Posterior vena cava (tissue), 2 donors: ENCODE measurements at places on chromosomes 1 and 21. TPM values are rescaled to one million over a fixed set of nuclear protein-coding genes. Genes with fewer than 3 reads are reported as not detected.

Gene RAB3B
- not detected for total RNA-seq

Gene CHI3L2
- total RNA-seq, result 7.9 TPM

Gene SLC1A7
- total RNA-seq, result 2.5 TPM

Gene ZNF695
- total RNA-seq, result 0.23 TPM

Gene ERRFI1
- 84.4 TPM for total RNA-seq

Gene PPIAL4G
- not detected for total RNA-seq

Gene RASAL2
- total RNA-seq, result 34.8 TPM

Gene MTHFR
- total RNA-seq, result 31.0 TPM

Gene GPR161
- total RNA-seq, result 12.9 TPM

Gene INTS7
- total RNA-seq, result 9.6 TPM

Gene H6PD
- 59.6 TPM for total RNA-seq

Gene IL12RB2
- 1.1 TPM for total RNA-seq

Gene DENND2C
- total RNA-seq, result 4.8 TPM

Gene SYTL1
- 1.9 TPM for total RNA-seq

Gene AUNIP
- not detected for total RNA-seq

Gene LRRC3
- 1.5 TPM for total RNA-seq
